Hepatocyte (in vitro differentiated cells): ENCODE measurements at places on chromosomes 4 and X.

- DNase-seq = no peak
Measured at GRCh38 chrX:72081605-72082320, 50.0 kb downstream of the RTL5 start.

DNA sequence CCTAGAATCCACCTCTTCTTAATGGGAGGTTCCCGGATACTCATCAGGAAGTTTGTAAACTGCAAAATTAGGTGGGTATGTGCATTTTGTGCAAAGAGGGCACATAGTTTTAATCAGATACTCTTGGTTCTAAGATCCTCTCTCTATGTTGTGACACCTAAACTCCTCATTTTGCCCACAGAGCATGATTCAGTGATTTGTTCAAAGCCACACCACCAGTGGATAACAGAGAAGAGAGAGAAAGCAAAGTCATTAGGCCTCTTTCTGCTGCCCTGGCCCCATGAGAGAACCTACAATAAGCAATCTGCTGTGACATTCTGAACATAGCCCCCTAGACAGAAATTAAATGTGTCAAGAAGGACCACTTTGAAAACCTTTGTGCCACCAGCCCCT is 72.3 kb upstream of the STIM2 start:
- DNase-seq = no peak

GRCh38 chr4:139904406-139904805 is 238.8 kb downstream of the MGST2 start:
- DNase-seq = no peak

DNA sequence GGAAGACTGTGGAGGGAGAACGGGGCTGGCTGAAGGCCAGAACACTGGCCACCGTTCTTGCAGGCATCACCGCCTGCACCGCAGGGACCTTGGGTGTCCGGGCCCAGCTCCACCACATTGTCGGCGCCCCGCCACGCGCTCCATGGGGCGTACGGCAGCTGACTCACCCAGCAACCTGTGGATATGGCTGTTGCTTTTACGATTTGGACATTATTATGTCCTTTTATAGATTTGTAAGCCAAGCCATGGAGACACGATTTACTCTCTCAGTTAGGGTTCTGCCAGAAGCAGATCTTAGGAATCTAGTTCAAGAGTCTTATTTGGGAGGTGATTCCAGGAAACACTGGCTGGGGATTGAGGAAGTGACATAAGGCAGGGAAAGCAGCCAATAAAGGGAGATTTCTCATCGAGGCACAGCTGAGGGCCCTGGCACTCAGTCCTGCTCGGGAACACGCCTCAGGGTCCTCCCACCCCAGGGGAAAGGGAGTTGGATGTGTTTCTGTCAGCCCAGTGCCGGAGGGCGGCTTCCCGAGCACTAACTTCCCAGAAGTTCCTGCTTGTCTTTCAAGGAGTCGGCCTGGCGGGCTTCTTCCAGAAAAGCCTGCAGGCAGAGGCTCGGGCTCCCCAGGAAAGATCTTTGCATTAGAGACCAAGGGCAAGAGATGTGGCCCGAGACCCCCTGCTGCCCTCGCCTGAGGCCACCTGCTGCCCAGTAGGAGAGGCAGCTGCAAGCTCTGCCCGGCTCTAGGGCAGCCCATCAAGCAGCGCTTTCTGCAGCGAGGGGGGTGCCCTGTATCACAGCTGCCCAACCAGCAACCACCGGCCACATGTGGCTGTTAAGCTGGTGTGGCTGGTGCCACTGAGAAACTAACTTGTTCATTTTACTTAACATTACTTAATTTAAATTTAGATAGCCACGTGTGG is 52.9 kb downstream of the CRMP1 start:
- no peak for DNase-seq

GRCh38 chrX:25531096-25531495 is 515.3 kb upstream of the ARX start:
- peak; percentile 10 for DNase-seq

DNA sequence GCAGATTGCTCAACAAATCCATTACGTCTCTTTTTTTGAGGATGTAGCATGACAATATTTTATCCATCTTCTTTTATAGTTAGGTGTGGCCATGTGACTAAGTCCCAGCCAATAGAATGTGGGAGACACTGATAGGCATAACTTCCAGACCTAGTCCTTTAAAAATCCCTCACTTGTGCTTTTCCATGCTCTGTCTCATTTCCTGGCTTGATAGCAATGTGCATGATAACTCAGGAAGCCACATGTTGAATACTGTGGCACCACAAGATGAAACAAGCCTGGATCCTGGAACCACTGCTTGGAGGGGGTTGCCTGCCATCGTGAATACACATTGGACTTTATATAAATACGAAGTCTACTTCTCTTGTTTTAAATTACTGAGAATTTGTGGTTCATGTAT is 184.0 kb upstream of the NEIL3 start:
- no peak for DNase-seq

DNA sequence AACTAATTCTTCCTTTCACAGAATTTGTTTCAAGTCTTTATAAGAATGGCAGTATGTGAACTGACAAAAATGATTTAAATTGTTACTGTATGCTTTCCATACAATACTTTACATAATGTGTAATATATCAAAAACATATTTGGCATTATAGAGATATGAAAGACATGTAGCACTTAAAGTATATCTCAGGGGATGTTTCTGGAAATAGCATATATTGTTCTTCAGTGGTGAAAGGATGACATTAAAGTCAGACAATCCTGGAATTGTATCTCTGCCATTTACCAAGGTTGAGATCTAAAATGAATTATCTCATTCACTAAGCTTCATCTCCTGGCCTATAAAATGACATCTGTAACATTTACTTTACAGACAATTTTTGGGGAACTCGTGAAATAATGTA is 358.4 kb upstream of the EPHA5 start:
- no peak for DNase-seq

DNA sequence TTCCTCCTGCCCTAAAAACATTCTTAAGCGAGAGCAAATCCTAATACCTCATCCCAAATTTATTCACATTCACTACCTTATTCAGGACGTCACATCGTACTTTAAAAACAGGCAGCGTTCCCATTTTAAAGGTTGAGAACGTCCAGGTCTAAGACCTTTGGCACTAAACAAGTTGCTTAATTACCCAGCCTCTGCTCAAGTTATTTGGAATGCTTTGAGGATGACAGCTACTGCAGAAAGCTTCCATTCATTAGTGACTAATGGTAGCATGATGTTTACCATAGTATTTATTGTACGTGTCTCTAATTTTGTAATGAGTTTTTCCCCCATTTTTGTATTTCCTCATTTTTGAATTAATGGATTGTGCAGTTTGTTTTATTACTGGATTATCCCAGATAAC is 1.5 kb downstream of the USP38 start:
- DNase-seq = peak; percentile 14

GRCh38 chrX:45696736-45697135 is 496.1 kb upstream of the DIPK2B start:
- DNase-seq = no peak

GRCh38 chrX:76253432-76253831 is 80.6 kb downstream of the PBDC1 start:
- DNase-seq = peak; percentile 39

- DNase-seq = no peak
Measured at GRCh38 chr4:52950226-52950625, 88.1 kb downstream of the RASL11B start.

- DNase-seq = no peak
Measured at GRCh38 chr4:158859661-158860060, 90.8 kb downstream of the FNIP2 start.

- no peak for DNase-seq
Measured at GRCh38 chr4:97998203-97998602, 145.1 kb downstream of the STPG2 start.

- no peak for DNase-seq
Measured at GRCh38 chrX:134909261-134909660, 81.5 kb upstream of the SMIM10 start.

DNA sequence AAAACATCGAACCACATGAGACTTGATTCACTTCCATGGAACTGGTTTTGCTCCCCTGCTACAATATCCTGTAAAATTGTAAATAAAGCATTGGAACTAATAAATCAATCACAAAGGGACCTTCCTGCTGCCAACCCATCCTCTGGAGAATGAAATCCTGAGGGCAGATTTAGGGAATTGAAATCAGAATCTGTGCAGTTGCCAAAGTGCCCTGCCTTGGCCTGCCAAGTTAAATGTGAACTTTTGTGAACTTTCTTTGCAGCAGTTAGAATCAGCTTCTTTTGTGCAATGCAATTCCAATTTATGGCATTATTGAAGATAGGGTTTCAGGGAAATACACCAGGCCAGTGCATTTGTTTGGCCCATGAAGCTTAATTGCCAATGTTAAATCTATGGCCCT is 263.1 kb downstream of the PTTG2 start:
- DNase-seq = no peak

- no peak for DNase-seq
Measured at GRCh38 chrX:84933956-84934556, 69.6 kb upstream of the APOOL start.

GRCh38 chrX:139834879-139835278 is 98.0 kb downstream of the ATP11C start:
- DNase-seq = no peak

- peak; percentile 35 for DNase-seq
Measured at GRCh38 chr4:31518796-31519250, 798.7 kb downstream of the PCDH7 start.

DNA sequence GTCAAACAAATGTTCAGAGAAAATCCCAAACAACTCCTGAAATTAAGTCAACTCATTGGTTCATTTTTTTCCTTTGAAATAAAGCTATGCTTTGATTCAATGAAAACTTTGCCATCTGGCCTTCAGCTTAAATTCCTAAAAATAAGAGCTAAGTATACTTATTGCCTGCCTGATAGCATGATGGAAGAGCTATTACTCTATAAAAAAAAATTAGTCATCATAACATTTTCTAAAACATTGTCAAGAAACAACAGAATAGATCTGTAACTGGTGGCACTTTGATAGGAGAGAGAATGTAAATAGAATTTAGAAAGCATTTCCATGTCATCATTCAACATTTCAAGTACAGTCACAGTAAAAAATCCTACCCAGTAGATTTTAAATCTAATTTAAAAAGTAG is 136.6 kb downstream of the CORIN start:
- DNase-seq = no peak

- no peak for DNase-seq
Measured at GRCh38 chr4:174248407-174248806, 35.1 kb downstream of the FBXO8 start.

DNA sequence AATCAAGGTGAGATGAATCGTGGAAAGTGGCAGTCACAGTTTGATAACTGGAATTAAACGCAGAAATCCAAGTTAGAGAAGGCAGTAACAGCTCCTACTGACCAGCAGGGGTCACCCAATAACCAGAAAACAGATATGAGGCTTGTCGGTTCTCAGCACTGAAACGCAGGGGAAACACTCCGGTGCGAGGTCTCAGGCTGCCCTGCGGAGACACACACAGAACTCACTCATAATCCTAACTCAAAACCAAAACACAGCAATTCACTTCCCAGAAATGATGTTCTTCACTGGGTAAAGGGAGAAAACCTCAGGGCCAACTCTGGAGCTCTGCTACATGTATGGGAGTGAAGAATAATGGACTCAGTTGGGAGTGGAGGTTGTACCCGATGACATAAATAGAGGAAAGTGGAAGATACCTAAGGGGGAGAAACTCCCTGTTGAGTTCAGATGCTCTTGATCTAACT is 384.4 kb downstream of the RAPGEF2 start:
- DNase-seq = peak; percentile 85

- DNase-seq = no peak
Measured at GRCh38 chrX:1492421-1493012, 39.8 kb upstream of the ASMTL start.

- DNase-seq = peak; percentile 74
Measured at GRCh38 chr4:26459054-26459755, 31.1 kb downstream of the CCKAR start.
